T-helper 1 cell (primary cell): ENCODE measurements at places on chromosomes 12 and 14.

- no peak for DNase-seq
Observed at GRCh38 chr14:99537399-99537798, 56.2 kb downstream of the CCNK start.

DNA sequence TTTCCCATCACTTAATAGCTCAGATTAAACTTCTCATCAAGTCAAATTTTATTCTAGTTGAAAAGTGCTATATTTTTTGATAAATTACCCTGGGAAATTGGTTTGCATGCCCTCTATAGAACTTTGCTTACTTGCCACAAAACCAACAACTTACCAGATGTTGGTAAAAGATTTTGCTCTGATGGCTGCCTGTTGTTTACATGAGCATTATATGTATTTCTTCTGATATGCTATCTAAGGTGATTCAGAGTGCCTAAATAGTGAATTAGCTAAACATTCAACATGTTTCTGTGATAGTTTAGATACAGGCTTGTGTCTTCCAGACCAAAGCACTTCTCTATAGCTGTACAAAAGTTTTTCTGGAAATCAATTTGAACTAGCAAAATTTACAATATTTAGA is 51.0 kb downstream of the PPM1A start:
- no peak for DNase-seq

DNA sequence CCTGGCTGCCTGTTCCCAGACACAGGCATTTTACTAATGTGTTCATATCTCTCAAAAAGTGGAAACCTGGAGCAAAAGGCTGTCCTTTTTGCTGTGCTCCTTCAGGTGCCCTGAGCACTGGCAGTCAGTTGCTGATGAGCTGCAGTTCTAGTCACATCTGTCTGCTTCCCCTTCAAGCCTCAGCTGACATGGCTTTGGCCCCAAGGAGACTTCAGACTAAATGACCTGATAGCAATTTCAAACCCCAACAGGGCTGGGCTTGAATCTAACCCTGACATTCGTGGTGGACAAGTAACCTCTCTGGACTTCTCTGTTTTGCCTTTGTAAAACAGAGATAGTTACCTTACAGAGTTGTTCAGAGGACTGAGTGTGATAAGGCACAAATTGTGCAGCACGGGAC is 5.7 kb downstream of the SERPINA9 start:
- DNase-seq, result no peak

DNA sequence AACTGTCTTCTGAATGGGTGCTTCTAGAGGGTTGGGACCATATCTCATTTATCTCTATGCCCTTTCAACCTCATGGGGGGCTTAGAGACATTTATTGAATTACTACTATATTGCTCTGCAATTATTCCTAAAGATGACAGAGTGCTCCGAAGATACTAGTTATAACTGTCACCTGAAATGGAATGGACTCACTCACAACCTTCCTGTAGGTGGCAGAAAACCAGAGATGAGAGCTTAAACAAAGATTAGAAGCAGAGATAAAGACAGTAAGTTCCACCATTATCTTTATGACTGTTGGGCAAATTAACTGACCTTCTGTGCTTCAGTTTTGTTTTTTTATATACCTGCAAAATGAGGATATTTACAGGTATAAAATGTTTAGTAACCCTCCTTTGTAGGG is 31.5 kb upstream of the GTF2A1 start:
- DNase-seq, result no peak

DNA sequence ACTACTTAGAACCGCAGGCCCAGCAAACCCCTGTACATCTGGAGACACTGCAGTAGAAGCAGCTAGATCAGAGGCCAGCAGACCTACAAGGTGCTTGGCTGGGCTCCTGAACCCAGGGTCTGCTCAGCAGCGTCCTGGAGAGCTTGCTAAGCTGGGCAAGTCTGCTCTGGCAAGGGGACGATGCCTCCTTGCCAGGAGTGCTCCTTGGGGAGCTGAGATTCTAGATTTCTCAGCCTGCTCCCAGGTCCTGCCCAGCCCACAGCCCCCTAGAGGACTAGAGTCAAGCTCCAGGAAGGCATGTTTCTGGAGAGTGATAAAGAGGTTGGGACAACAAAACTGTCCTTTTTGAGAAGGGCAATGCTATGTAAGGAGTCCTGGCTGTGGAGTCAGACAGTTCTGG is 60.3 kb downstream of the HSPB8 start:
- no peak for DNase-seq

GRCh38 chr12:93419388-93420034 is 22.2 kb downstream of the UBE2N start:
- DNase-seq, result no peak

DNA sequence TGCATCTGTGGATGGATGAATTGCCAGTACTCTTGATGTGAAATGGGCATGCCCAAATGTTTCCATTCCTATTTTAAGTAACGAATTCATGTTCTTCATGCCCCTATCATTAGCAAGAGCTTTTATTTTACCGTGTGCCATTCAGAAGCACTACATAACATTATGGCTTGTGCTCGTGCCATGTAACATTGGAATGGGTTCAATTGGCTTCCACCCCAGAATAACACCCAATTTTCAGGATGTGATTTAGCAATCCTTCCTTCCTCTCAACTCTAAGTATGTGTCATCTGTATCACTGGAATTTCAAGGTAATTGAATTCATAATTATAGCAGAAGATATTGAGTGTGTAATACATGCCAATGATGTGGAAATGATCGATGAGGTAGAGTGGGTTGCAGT is 145.8 kb upstream of the TMPO start:
- DNase-seq, result no peak

DNA sequence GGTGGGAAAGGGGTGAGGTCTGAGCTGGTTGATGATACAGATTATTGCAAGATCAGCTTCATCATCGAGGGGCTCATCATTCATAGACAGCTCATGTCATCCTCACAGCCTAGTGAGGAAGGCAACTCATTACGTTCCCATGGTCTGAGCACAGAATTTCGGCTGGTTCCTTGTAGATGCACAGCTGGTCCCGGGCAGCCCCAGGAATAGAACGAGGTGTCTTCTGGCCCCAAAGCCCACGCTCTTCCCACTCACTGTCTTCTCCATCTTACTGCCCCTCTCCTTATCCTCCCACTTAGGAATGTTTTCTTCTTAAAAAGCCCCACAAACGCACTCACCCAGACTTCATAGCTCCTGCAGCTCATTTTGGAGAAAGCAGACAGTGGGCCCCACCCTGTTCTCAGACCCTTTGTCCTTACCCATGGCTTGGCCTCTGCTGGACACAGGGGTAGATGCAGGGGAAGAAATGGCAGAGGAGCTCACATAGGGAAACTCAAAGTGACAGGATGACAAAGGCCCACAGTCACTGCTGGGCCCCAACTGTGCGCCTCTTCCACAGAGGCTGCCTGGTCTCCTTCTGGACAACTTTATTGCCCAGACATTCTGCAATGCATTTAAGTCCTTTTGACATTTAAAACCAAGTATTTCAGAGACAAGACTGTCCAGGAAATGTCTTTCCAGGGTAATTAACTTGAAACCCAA is 162.2 kb downstream of the ADGRD1 start:
- no peak for DNase-seq

- DNase-seq, result no peak
Observed at GRCh38 chr14:95185033-95185766, 27.9 kb upstream of the DICER1 start.

DNA sequence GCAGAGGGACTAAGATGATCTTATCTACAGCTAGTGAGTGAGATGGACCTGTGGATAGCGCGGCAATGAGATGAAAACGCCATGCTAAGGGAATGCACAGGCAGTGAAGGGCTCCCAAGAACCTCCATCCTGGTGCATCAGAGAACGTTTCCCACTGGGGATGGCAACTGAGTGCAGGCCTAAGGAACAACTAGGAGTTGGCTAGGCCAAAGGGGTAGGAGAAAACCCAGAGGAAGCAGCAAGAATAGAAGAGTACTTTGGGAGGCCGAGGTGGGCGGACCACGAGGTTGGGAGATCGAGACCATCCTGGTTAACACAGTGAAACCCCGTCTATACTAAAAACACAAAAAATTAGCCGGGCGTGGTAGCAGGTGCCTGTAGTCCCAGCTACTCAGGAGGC is 24.6 kb upstream of the BATF start:
- no peak for DNase-seq

DNA sequence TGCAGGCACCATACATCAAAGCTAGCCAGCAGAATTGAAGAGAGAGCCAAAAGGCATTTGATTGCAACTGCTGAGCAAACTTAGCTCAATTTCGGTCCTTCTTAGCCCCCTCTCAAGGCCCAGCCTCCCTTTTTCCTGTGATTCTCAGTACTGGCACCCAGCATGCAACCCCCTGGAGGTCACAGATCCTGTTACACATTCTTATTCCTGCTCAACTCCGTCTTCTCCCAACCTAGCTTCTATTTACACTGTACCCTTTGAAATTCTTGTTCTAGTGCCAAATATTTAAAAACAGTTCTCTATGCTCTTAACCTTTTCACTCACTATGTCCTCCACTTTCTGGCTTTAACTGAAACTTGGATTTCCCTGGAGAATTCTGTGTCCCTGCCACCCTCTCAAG is 131.3 kb upstream of the CPSF6 start:
- no peak for DNase-seq

DNA sequence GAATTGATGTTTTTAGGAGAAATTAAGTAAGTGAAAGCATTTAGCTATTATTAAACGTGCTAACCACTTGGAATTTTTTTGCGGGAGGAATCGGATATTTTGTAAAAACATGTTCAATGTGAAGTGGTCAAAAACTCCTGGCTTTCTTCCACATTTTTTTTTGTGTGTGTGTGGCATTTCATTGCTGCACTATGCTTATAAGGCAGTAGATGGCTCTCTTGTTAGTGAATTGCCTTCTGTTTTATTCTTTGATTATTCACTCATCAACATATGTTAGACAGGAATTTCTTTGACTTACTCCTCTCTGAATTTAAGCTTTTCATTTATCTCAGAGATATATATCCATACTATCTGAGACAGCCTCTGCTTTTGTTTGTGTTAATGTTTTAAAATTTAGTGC is 71.3 kb downstream of the DERA start:
- DNase-seq, result no peak

- no peak for DNase-seq
Observed at GRCh38 chr14:26605602-26606001, 7.8 kb upstream of the NOVA1 start.

- no peak for DNase-seq
Observed at GRCh38 chr14:26595926-26596542, 1.8 kb downstream of the NOVA1 start.

- no peak for DNase-seq
Observed at GRCh38 chr14:99389174-99389826, 91.4 kb downstream of the SETD3 start.

DNA sequence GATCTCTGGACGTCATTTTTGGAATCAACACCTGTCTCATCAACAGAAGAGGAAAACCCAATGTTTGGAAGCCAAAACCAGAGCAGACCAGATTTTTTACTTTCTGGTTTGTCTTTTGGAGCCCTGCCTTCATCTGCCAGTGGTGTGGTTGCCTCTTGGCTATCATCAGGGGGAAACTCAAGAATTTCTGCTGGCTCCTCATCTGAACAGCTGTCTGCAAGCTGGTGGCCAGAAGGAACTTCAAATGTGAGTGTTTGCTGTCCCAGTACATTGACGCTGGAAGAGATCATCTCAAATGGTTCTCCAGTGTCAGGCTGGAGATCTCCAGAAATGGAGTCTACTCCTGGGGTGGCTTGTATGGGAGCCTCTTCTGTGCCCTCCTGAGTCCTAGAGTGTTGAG is 13.8 kb downstream of the PLD4 start:
- DNase-seq, result no peak

DNA sequence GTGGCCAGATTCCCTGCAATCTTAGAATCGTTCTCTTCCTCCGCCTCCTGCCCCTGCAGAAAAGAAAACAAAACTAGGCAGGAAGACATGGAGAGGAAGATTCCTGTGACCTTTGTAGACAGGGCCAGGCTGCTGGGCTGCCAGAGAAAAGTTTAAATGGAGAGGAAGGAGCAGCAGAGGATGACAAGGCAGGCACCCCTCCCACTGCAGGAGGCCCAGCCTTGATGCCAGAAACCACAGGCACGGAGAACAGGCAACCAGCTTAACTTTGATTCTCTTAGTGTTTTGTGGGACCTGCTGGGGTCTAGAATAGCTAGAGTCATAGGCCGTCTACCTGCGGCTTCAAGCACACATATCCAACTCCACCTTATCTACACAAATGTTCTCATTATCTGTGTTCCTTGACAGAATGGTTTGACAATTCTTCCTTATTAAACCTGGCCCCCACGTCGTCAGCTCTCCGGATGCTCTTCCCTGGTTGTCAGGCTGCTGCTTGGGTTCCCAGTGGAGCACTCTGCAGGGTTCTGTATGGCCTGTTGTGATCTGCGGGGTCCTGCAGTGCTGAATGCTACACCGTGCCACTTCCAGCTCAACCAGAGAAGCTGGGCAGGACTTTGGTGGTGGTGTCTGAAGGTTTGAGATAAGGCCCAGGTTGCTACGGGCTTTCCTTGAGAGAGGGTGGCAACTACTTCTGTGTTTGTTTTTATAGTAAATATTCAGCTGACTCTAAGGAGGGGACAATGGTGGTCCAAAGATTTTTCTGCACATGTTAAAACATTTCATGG is 609.5 kb downstream of the AACS start:
- no peak for DNase-seq

DNA sequence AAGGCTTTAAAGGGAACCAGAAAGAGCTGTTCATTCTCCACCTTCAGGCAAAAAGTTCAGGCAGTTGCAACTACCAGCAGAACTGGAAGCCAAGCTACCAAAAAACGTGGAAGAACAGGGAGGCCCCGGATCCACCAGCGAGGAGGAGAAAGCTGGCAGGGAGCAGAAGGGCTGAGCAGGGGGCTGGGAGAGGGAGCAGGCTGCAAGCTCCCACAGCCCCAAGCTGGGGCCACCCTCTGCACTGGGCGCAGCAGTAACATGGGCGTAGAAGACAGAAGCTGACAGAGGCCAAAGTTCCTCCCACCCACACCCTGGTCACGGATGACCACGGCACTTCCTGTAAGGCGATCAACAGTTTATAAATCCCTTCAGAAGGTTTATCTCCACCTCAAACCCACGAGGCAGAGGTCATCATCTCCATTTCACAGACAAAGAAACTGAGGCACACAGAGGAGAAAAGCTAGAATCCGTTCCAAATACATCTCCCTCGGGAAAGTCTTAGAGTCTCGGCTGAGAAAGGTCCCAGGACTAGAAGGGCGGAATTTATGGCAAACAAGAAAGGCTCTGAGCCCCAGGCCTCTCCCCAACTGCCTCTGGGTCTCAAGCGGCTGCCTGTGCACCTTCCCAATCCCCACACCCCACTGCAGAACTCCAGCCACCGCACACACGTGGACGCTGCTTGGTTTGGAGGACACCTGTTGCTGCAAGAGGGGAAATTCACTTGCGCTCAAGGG is 1.8 kb downstream of the CCDC85C start:
- DNase-seq, result no peak

- no peak for DNase-seq
Observed at GRCh38 chr12:111182382-111182781, 186.5 kb downstream of the PHETA1 start.
